ENCODE measurements at places on chromosomes 16 and 17. TPM values are rescaled to one million over a fixed set of nuclear protein-coding genes. Genes with fewer than 3 reads are reported as not detected.

The ACD gene
- 31.1 TPM for polyA plus RNA-seq

The HNF1B gene
- polyA plus RNA-seq, result not detected

The FOXJ1 gene
- 0.05 TPM for polyA plus RNA-seq

The TMEM204 gene
- 13.2 TPM for polyA plus RNA-seq

The CDT1 gene
- 13.2 TPM for polyA plus RNA-seq

The STX1B gene
- polyA plus RNA-seq, result 11.4 TPM

The CDH1 gene
- not detected for polyA plus RNA-seq

The CLEC18A gene
- 0.04 TPM for polyA plus RNA-seq

The GALNS gene
- 30.2 TPM for polyA plus RNA-seq

The SLX1B gene
- polyA plus RNA-seq, result 15.8 TPM

The TMEM92 gene
- 0.86 TPM for polyA plus RNA-seq

The NUDT7 gene
- 6.2 TPM for polyA plus RNA-seq

DNA sequence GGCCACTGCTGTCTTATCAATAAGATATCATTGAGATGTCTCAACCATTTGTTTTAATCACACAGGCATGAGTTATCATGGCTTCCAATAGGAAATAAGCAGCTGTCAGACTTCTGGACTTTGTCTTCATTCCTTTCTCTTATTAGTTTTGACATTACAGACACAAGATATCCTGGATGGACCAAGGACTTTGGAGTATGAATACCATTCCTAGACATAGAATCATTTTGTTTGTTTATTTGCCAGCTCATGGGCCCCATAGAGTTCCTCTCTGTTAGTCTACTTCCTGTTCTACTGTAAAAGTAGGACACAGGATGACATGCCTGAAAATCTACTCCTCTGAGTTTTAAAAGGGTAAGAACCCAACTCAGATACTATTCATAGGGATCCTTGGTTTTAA is 77.7 kb upstream of the KCNJ16 start:
- H3K36me3 ChIP-seq, result no peaks in the 10 kb centered on the region
- no peak overlapping the region for H3K27ac ChIP-seq
- peak; percentile 73 for DNase-seq
- H3K4me1 ChIP-seq, result peaks cover under 1% of the 10 kb centered on the region
- H3K27me3 ChIP-seq, result no peaks in the 10 kb centered on the region
- H3K4me3 ChIP-seq, result no peak overlapping the region

DNA sequence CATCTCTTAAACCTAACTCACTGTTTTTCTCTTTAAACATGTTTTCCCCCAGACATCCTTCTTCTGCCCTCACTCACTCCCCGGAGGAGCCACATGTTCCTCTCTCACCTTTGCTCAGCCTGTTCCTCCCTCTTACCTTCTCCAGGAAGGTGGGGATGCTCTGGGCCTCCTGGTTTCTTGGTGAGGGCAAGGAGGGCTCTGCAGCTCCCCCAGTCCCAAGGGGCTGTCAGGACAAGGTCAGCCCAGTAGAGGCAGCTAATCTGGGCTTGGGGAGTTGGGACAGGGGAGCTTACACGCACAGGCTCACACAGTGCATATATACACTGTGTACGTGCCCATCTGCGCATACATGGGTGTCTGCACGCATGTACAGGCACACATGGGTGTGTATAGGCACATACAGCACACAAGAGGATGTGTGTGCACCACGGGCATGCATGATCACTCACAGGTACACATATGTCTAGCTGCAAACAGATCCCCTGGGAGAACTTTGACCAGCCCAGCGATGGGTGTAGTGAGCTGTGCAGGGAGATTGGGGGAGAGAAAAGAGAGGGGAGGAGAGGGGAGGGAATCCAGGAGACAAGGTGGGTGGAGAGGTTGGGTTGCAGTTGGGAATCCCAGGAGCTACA is 28.6 kb upstream of the SPNS3 start:
- H3K4me1 ChIP-seq, result no peaks in the 10 kb centered on the region
- DNase-seq, result no peak
- H3K27ac ChIP-seq, result no peak overlapping the region
- H3K36me3 ChIP-seq, result no peaks in the 10 kb centered on the region
- H3K27me3 ChIP-seq, result no peaks in the 10 kb centered on the region
- no peak overlapping the region for H3K4me3 ChIP-seq

GRCh38 chr16:55062442-55062841 is 131.8 kb downstream of the IRX5 start:
- peaks cover 3% of the 10 kb centered on the region for H3K27me3 ChIP-seq
- DNase-seq, result peak; percentile 4
- no peaks in the 10 kb centered on the region for H3K4me1 ChIP-seq
- no peak overlapping the region for H3K4me3 ChIP-seq

DNA sequence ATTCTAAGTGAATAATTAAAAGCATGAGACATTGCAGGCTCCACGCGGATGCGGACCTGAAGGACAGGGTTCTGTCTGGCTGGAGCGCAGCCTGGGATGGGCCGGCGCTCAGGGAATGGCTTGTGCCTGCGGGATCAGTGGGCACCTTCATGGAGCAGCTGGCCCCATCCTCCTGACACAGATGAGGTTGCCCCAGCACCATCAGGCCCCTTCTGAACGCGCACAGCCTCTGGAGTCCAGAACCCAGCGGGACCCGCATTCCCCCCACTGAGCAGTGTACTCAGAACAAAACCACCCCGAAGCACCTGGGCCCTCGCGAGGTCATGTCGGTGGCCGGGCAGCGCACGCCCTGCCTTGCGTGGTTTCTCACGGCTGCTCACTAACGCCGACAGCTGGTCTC is 70.5 kb upstream of the CHMP6 start:
- H3K4me1 ChIP-seq, result no peaks in the 10 kb centered on the region
- no peak overlapping the region for H3K4me3 ChIP-seq
- H3K27me3 ChIP-seq, result no peaks in the 10 kb centered on the region
- DNase-seq, result no peak
- H3K27ac ChIP-seq, result no peak overlapping the region

- no peak overlapping the region for H3K4me3 ChIP-seq
- no peak overlapping the region for H3K27ac ChIP-seq
- DNase-seq, result no peak
- peaks cover 16% of the 10 kb centered on the region for H3K4me1 ChIP-seq
These were observed 119.6 kb upstream of the CHMP6 start for GRCh38 chr17:80872001-80872500.

- no peak overlapping the region for H3K4me3 ChIP-seq
- H3K36me3 ChIP-seq, result peaks cover 22% of the 10 kb centered on the region
- H3K27ac ChIP-seq, result peak overlapping the region; percentile 84
- peaks cover 29% of the 10 kb centered on the region for H3K4me1 ChIP-seq
- DNase-seq, result peak; percentile 79
These were observed 98.6 kb upstream of the CHMP6 start for GRCh38 chr17:80892900-80893603.

DNA sequence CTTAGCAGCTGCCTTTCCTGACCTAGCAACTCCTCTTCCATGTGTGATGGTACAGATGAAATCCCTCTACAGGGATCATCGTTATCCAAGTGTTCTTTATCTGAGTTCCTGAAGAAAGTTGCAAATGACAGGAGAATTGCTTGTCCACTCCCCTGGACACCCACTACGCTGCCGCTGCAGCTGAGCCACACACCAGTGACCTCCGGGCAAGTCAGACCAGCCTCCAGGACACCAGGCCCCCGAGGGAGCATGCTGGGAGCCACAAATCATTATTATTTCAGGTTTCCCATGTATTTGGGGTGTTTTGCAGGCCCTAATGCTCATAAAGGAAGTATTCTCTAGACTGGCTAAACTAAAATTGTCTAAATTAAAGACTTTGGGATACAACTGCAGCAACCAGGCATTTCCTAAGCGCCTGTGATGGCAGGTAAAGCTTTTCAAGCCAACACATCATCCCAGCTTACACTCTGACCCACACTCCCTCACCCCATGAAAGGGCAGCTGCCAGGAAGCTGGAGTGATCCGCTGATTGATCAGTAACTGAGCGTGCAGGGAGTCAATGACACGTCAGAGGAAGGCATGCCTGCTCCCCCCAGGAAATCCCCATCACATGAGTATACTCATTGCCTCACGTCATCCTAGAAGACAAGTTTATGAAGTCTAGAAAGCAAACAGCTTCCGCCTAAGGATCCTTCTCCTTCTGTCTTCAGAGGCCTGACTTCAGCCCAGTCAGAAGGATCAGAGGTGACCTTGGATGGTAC is 14.4 kb downstream of the FA2H start:
- no peaks in the 10 kb centered on the region for H3K4me1 ChIP-seq
- DNase-seq, result peak; percentile 90
- H3K27ac ChIP-seq, result no peak overlapping the region
- no peaks in the 10 kb centered on the region for H3K36me3 ChIP-seq
- no peak overlapping the region for H3K4me3 ChIP-seq
- peaks cover 5% of the 10 kb centered on the region for H3K27me3 ChIP-seq

GRCh38 chr17:42891539-42892152 is 9.0 kb upstream of the G6PC1 start:
- H3K4me1 ChIP-seq, result peaks cover 6% of the 10 kb centered on the region
- H3K27ac ChIP-seq, result no peak overlapping the region
- peaks cover 6% of the 10 kb centered on the region for H3K27me3 ChIP-seq
- no peaks in the 10 kb centered on the region for H3K36me3 ChIP-seq
- no peak overlapping the region for H3K4me3 ChIP-seq

DNA sequence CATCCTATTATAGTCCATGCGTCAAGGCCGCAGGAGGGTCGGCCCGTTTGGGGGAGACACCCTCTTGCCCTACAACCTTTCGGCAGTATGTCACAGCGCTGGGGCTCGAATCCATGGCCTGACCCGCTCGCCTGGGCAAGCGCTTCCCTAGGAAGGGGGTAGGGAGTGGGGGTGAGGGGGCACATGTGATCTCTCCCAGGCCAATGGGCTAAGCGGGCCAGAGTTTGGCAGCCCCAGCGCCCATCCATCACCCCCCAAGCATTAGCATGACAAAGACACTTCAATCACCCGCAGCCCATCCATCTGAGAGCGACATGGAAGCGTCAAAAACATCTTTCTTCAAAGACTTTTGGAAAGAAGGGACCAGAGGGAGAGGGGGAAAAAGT is at the start of gene HOXB1:
Gene HOXB1 (minus strand): TSS at position 125 of the 386 bp plus-strand sequence. CDS start 107 bp downstream, at position 18.
- H3K27ac ChIP-seq, result no peak within 1 kb of the TSS
- no peaks in the 10 kb centered on the region for H3K4me1 ChIP-seq
- no peak within 1 kb of the TSS for H3K4me3 ChIP-seq

DNA sequence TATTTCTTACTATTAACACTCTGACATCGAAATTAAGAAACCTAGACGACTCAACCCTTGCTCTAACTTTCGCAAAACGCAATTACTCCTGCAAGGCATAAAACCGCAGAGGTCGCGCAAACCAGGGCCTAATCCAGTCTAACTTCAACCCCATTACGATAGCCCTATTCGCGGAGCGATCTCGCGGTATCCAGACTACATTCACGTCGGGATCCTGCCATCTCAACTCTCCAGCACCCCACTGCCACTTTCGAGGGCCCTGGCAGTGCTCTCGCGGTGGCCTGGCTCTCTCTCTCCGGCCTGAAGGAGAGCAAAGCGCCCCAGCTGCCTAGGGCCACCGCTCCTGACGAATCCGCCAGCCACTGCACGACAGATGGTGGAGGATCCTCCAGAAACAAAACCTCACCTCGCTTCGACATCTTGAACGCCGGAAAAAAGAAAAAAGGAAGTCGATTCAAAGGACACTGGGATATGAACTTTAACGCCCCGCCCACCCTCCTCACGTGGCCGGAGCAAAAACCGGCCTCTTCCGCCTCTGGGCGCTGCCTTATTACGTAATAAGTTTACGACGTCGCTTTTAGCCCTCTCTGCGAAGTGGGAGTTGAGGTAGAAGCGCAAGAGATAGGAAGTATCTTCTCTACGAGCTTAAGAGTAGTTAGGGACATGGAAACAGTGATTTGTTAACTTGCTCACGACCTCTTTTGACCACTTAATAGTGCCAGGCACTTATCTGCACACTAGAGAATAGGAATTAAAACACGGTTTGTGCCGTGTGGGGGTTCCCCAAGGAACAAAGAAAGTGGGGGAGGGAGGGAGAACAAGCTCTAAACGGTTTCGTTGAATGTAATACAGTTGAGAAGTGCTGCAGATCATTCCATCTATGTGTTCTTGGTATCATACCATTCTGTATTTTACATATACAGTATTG is at the start of gene RPL23:
Gene RPL23 (minus strand): TSS at position 430 of the 928 bp plus-strand sequence. CDS start 11 bp downstream, at position 419.
- DNase-seq, result peak; percentile 97
- H3K36me3 ChIP-seq, result peaks cover 32% of the 10 kb centered on the region
- peak within 1 kb of the TSS; percentile 76 for H3K4me3 ChIP-seq
- peak within 1 kb of the TSS; percentile 86 for H3K27ac ChIP-seq

- peaks cover 6% of the 10 kb centered on the region for H3K4me1 ChIP-seq
- H3K27me3 ChIP-seq, result no peaks in the 10 kb centered on the region
- H3K4me3 ChIP-seq, result no peak overlapping the region
- no peak for DNase-seq
- H3K36me3 ChIP-seq, result peaks cover 6% of the 10 kb centered on the region
These were observed 2.7 kb downstream of the B9D1 start for GRCh38 chr17:19359856-19360255.

DNA sequence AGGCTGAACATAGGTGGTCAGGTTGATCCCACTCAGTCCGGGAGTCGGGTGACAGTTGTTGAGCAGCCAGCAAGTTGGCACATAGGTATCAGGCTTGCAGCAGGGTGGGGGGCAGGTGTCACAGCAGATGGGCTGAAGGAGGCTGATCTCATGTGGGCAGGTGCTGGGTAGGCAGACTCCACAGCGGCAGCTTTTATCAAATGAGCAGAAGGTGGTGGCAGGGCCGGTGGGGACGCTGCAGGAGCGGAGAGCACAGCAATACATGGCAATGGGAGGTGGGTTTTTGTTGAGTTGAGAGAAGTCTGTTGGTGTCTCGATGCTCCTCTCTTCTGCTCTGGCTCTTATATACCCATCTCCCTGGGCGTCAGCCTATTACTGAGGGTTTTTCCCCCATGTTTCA is at the start of gene KRTAP3-1:
Gene KRTAP3-1 (minus strand): TSS at position 318 of the 400 bp plus-strand sequence. CDS start 54 bp downstream, at position 264.
- H3K4me1 ChIP-seq, result peaks cover 1% of the 10 kb centered on the region
- no peaks in the 10 kb centered on the region for H3K36me3 ChIP-seq
- no peak within 1 kb of the TSS for H3K27ac ChIP-seq
- H3K27me3 ChIP-seq, result no peaks in the 10 kb centered on the region
- DNase-seq, result no peak

- H3K4me1 ChIP-seq, result peaks cover 4% of the 10 kb centered on the region
- H3K27me3 ChIP-seq, result no peaks in the 10 kb centered on the region
- H3K4me3 ChIP-seq, result no peak overlapping the region
- DNase-seq, result peak; percentile 53
- no peaks in the 10 kb centered on the region for H3K36me3 ChIP-seq
These were observed 266.4 kb downstream of the MRTFB start for GRCh38 chr16:14337303-14338191.

GRCh38 chr16:52494145-52494544 is 52.8 kb downstream of the TOX3 start:
- no peaks in the 10 kb centered on the region for H3K36me3 ChIP-seq
- H3K4me1 ChIP-seq, result no peaks in the 10 kb centered on the region
- DNase-seq, result no peak
- no peak overlapping the region for H3K4me3 ChIP-seq
- no peak overlapping the region for H3K27ac ChIP-seq

DNA sequence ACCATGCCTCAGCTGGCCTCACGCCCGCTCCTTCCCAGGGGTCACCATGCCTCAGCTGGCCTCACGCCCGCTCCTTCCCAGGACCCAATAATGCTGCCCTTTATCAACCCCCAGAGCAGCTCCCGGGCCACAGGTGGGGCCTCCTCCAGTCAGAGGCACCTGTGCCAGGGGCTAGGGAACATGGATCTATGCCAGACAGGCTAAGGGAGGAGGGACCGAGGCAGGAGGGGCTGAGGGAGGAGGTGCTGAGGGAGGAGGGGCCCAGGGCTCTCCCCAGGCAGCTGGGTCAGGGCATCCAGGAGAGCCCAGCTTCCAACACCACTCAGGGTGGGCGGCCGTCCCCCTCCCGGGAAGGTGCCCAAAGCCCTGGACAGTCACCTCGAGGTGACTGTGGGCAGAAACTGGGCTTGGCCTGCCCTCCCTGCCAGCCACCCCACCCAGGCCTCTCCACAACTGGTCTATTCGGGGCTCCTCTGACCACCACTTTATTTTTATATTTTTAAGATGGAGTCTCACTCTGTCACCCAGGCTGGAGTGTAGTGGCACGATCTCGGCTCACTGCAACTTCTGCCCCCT is 19.4 kb downstream of the UTS2R start:
- H3K27me3 ChIP-seq, result peaks cover 18% of the 10 kb centered on the region
- H3K4me3 ChIP-seq, result no peak overlapping the region
- no peak overlapping the region for H3K27ac ChIP-seq
- H3K4me1 ChIP-seq, result no peaks in the 10 kb centered on the region

Measured in IMR-90 (cell line).